Umbilical cord (tissue), 2 donors: ENCODE measurements at places on chromosomes 11 and 22. TPM values are rescaled to one million over a fixed set of nuclear protein-coding genes. Genes with fewer than 3 reads are reported as not detected.

DNA sequence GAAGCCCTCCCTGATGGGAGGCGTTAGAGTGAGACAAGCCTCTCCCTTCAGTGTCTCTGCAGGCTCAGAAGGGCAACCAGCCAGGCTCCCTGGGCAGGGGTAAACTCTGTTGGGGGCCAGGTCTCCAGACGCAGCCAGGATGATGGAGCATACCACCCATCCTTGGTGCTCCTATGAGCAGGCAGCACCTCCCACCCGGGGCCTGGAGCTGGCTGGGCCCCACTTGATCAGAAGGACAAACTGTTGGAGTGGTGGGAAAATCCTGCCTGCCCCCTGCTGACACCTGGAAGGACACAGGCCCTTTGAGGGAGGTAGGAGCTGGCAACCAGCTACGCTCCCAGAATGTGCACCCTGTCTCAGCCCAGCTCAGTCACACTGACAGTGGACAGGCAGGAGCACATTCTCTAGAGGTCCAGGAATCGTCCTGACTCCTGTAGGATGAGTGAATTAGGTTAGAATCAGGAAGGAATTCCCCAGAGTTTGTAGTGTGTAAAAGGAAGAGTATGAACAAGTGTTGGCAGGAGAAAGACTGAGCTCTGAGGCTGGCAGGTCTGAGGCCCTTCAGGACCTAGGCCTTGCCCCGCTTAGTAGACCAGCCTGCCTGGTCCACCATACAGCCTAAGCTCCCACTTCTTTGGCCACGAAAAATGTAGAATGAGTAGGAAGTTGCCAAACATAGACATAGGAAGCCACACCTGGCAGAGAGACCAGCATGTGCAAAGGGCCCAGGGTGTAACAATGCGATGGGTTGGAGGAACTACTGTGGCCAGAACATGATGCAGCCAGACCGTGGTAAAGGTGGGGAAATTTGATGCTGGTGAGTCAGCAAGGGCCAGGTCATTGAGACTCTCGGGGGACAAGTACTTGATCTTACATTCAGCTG is 19.1 kb downstream of the ARHGEF17 start:
- no peak for DNase-seq

DNA sequence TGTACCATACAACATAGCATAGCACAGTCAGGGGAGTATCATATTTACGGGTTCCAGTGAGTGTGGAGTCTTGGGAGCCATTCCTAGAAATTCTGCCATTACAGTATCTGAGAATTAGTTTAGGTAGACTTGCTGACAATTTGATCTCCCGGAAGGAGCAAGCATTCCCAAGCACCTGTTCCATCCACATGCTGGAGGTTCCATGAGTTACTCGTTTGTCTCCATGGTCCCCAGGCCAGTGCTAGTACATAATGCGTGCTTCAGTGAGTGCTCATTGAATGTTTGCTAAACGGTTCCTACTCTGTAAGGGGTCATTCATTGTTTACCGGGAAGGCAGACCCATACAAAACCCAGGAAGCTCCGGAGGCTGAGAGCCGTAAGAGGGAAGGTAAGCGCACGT is 27.4 kb upstream of the MYOD1 start:
- DNase-seq: no peak

GRCh38 chr11:33895752-33896137 is 3.9 kb upstream of the LMO2 start:
- DNase-seq: peak; percentile 27

DNA sequence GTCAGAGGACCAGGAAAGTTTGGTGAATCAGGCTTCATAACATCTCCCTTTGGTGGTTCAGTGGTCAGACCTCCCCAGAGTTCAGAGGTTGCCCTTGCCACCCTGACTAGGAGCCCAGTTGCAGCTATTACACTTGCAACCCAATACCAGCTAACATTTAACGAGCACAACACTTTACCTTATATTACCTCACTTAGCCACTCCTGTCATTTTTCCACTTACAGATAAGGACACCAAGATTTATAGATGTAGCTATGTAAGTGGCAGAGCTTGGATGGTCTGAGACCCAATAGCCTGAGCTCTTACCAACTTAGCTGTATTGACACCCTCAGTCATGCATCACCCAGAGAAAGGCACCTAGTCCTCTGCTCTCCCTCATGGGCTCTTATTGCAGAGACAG is 234.7 kb downstream of the INSC start:
- no peak for DNase-seq

GRCh38 chr22:39999144-39999757 is 4.5 kb downstream of the FAM83F start:
- no peak for DNase-seq

- DNase-seq: no peak
Observed at GRCh38 chr11:64524534-64525042, 66.4 kb upstream of the SLC22A12 start.

DNA sequence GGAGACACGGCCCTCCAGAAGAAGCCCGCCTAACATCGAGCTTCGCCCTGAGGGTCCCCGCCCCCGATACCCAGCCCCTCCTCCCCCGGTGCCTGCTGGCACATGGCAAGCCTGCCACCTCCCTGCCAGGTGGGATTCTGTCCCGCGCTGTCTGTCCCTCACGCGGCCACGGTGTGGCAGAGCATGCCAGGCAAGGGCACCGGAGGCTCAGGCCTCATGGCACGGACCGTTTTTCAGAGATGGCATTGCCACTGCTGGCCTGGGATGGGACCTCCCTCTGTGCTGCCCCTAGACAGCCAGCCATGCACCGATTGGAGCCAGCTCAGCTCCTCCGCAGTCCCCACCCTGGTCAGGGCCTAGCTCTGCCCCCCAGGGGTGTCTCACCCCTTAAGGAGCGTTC is 19.4 kb downstream of the MRPL23 start:
- no peak for DNase-seq

The MYO18B gene
- 7.9 TPM for total RNA-seq

The TSPAN18 gene
- 20.5 TPM for total RNA-seq

The ARHGAP20 gene
- total RNA-seq: 4.6 TPM

The PRODH gene
- 4.6 TPM for total RNA-seq

The SCGB1D2 gene
- not detected for total RNA-seq

The DMC1 gene
- 4.6 TPM for total RNA-seq

The SRRD gene
- total RNA-seq: 3.6 TPM

The SYT13 gene
- total RNA-seq: 2.6 TPM
